Mesenteric fat pad (tissue), 1 donor: ENCODE measurements at places on chromosomes 12 and 14. TPM values are rescaled to one million over a fixed set of nuclear protein-coding genes. Genes with fewer than 3 reads are reported as not detected.

Gene TMTC1
- 107 TPM for total RNA-seq

Gene VASH1
- total RNA-seq = 12.9 TPM

Gene MUCL1
- total RNA-seq = not detected

Gene CLEC1B
- not detected for total RNA-seq

Gene MEG3
- 82.2 TPM for total RNA-seq

Gene OTX2
- total RNA-seq = not detected

Gene GALNT16
- 14.9 TPM for total RNA-seq

Gene GNPTAB
- total RNA-seq = 26.0 TPM

Gene GLI1
- total RNA-seq = 0.13 TPM

Gene STRAP
- 109 TPM for total RNA-seq

Gene GRIP1
- total RNA-seq = 1.6 TPM

Gene VRTN
- not detected for total RNA-seq

Gene LTBP2
- 58.2 TPM for total RNA-seq

Gene CHST11
- 15.4 TPM for total RNA-seq

Gene RFX4
- total RNA-seq = 0.13 TPM

Gene ATL1
- total RNA-seq = 3.6 TPM

Gene PRB3
- not detected for total RNA-seq

Gene SLC2A14
- 5.4 TPM for total RNA-seq

Gene GZMH
- not detected for total RNA-seq

Gene TCHP
- total RNA-seq = 8.6 TPM

Gene NPFF
- not detected for total RNA-seq

Gene TAS2R30
- 4.1 TPM for total RNA-seq

Gene AMN
- total RNA-seq = 1.8 TPM

Gene MRPS35
- total RNA-seq = 32.1 TPM

Gene TAS2R19
- 2.8 TPM for total RNA-seq

Gene VWF
- total RNA-seq = 733 TPM

Gene TC2N
- 19.0 TPM for total RNA-seq

Gene CBLN3
- total RNA-seq = 5.0 TPM

Gene ACVRL1
- total RNA-seq = 85.2 TPM

Gene C3AR1
- total RNA-seq = 53.1 TPM

Gene ACSM4
- not detected for total RNA-seq

Gene OSGEP
- 23.3 TPM for total RNA-seq

Gene HOXC10
- 0.16 TPM for total RNA-seq

Gene ARG2
- total RNA-seq = 6.6 TPM

Gene COX8C
- total RNA-seq = not detected

Gene CLEC4C
- not detected for total RNA-seq

Gene SOAT2
- not detected for total RNA-seq

Gene SAMD15
- 1.5 TPM for total RNA-seq

Gene PRR4
- total RNA-seq = 0.93 TPM

Gene PGF
- total RNA-seq = 2.9 TPM

Gene GPR84
- total RNA-seq = 2.3 TPM

Gene B4GALNT3
- total RNA-seq = 0.61 TPM

Gene LHX5
- not detected for total RNA-seq

Gene TMEM233
- 1.3 TPM for total RNA-seq

Gene RNF212B
- total RNA-seq = not detected

Gene OR4E2
- total RNA-seq = not detected

Gene CLEC4D
- 4.8 TPM for total RNA-seq

Gene KLRC1
- total RNA-seq = 0.80 TPM

Gene TBC1D30
- total RNA-seq = 5.9 TPM

Gene TMEM263
- total RNA-seq = 46.2 TPM
